Activated gamma-delta T cell (primary cell): ENCODE measurements at places on chromosomes 16 and 17.
A peak's percentile ranks its signal among the peaks of the same experiment; 100 is the strongest.

- DNase-seq = no peak
Measured at GRCh38 chr16:87216148-87216840, 100.9 kb downstream of the C16orf95 start.

DNA sequence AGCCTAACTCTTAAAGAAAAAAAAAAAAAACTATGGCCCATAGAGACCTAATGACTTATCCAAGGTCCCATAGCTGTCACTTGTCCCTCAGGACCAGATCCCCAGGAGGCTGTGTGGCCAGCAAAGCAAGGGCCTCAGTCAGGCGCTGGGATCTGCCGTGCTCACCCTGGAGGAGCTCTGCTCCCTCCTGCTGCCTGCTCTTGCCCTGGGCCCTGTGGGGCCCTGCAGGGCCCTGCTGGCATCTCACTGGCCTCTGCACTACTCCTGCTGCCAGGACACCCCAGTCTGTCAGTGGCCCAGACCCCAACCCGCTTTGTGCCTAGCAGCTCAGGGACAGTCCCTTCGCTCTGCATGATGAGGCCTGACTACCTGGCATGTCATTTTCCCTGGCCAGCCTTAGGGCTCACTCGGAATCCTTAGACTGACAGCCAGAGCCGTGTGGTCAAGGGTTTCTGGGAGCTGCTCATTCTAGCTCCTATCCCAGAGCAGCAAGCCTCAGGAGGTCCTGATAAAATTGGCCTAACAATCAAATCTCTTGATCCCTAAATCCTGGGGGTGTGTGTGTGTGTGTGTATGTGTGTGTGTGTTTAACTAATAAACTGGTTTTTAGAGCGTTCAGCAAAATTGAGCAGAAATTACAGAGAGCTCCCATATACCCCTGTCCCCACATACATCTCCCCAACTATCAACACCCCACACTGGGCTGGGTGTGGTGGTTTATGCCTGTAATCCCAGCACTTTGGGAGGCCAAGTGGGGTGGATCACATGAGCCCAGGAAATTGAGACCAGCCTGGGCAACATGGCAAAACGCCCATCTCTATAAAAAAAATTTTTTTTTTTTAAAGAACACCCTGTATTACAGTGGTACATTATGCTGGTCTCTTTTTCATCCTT lies 21.7 kb downstream of the KATNIP start:
- no peak for DNase-seq

DNA sequence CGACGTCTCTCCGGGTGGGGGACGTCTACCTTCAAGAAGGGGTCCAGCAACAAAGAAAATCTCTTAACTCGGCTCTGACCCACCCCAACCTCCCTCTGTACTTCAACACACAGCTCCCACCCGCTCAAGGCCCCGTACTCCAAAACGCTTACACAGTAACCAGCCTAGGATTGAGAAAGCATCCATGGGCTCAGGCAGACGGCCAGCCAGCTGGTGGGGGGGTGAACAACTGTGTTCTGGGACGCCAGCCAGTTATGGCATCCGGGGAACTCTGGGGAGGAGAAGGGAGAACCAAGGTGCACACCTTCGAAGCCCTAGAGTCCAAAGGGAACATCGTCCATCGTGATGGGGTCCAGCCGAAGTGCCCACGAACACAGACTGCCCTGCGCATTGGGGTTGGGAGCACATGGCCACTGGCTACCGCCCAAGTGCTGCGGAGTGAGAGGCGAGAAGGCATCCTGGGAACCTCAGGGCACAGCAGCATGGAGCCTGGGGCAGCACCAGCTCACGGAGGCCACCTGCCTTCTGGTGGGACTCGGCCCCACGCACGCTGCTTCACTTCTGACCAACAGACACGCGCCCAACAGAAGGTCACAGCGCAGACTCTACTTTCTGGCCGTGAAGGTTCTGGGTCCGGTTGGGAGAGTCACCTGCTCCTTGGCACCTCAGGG lies 14.3 kb downstream of the SLC16A3 start:
- DNase-seq = no peak

- DNase-seq = no peak
Measured at GRCh38 chr17:49146620-49147306, 14.2 kb downstream of the B4GALNT2 start.

DNA sequence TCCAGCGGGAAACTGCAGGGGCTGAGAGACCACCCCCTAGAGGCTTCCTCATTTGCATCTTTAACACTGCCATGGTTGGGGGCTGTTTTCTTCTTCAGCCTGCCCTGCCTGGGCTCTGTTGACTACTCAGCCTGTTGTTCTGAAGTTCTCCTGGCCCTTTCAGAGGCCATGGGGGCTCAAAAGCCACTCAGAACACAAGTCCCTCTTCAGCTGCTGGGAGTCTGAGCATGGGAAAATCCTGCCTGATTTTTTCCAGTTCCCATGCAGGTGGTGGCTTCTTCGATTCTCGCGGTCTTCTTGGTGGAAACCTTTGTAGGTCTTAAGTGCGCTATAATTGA lies 36.3 kb downstream of the PLCG2 start:
- DNase-seq = no peak

DNA sequence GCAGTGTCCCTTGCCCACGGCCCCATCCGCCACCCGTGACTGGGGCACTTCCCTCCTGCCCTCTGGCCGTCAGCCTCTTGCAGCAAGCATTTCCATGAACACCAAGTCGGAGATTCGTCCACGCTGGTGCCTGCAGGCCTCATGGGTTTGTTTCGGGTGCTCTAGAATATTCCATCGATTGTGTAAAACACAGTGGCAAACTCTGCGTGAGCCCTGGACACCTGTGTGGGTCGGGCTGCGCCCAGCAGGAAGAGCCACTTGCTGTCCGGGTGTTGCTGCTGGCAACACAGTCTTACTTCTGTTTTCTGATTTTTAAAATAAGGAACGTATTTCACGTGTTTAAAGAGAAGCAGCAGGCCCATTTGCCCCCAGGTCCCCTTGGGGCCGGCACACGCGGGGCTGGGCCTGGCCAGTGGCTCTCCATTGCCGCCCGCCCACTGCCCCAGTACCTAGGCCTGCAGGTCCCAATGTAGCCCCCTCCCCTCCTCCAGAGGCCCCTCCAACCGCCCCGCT lies 10.0 kb downstream of the CYBC1 start:
- no peak for DNase-seq

- DNase-seq = no peak
Measured at GRCh38 chr17:75442168-75443103, 14.0 kb upstream of the TMEM94 start.

DNA sequence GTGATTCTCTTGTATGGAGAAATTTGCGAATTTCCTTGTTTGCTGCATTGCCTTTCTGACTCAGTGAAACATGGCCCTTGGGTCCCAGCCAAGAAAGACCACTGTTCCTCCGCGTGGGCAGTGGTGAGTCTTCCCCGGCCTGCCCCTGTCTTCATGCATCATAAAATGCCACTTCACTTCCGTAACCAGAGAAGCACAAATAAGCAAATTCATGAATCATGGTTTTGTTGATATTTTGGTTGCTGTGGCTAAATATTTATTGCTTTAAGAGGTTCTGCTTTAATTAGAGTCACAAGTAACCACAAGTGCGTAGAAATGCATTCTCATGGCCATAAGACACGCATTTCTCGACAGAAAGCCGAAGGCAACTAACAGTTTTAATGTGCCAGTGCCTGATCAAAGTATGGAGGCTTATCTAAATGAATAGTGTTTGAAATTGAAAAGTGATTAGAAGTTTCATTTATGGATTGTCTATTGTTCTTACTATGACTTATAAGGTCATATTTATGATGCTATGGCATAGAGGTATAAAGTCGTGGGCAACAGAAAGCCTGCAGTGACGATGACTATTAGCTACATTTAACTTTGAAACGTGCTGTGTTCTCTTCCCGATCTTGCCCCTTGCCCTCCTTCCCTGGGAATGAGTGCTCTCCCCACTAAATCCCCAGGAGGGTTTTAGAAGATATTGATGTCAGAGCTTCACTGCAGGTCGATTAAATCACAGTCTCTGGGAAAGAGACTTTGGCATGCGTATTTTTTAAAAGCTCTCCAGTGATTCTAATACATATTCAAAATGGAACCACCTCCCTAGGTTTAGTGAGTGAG lies 76.0 kb downstream of the WIPI1 start:
- DNase-seq = no peak

DNA sequence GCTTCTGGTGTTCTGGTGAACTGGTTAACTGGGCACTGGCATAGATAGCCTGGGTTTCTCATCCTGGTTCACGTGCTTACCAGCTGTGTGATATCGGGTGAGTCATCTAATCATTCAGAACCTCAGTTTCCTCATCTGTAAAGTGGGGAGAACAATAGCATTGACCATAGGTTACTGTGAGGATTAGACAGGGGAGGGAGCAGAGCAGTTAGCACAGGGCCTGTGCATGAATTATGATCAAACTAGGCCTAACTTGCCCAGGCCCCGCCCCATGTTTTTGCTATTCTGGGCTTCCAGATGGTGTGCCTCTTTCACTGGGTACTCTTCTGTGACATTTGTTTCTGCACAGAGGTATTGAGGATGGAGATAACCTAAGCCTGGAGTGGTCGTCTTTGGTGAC lies 4.6 kb upstream of the KLHL36 start:
- DNase-seq = no peak

GRCh38 chr17:57305908-57306504 lies 49.7 kb downstream of the MSI2 start:
- no peak for DNase-seq

GRCh38 chr16:84759061-84759460 lies 59.3 kb downstream of the USP10 start:
- no peak for DNase-seq

GRCh38 chr16:57289391-57290257 lies 5.2 kb upstream of the PLLP start:
- DNase-seq = no peak

- no peak for DNase-seq
Measured at GRCh38 chr16:50696575-50697420, 3.4 kb downstream of the NOD2 start.

DNA sequence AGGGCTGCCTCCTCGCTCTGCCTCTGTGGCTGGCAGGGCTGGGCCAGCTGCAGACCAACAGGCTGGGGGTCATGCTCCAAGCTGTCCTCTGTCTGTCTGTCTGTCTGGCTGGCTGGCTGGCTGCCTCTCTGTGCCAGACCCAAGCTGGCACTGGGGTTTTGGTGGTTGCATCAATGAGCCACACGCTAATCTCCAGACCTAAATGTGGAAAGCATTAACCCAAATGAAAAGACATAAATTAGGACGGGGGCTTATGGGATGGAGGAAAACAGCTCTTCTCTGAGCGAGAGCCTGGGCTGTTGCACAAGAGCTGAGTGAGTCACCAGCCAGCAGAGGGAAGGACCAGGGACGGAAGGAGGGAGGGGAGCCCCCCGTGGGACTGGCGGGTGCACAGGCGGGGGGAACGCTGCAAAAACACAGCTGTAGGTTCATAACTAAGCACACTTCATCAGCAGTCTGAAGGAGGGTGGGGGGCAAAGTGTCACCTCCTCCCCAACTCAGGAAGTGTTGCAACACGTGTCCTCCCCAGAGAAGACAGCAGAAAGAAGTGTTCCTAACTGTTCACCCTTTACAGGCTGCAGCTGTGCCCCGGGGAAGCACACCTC lies 83.4 kb downstream of the GAS7 start:
- DNase-seq = peak; percentile 71

DNA sequence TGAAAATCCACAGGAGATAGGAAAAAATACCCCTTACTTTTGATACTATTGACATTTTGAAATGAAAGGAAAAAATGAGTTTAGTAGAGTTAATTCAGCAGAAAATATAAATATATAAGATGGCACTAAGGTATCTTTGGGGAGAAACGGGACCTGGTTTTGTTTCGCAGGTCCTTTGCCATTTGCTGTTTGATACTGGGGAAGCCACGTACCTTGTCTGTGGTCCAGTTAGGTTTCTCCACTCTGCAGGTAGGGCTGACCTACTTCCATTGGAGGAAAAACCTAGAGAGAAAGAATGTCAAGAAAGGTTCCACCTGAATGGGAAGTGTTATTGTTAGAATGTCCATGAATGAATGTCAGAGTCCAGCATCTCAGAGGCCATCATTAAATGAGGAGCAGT lies 48.1 kb downstream of the HLF start:
- no peak for DNase-seq

- DNase-seq = no peak
Measured at GRCh38 chr16:85202631-85203461, 90.6 kb upstream of the CIBAR2 start.

- DNase-seq = no peak
Measured at GRCh38 chr17:41394254-41394996, 3.0 kb downstream of the KRT31 start.

GRCh38 chr17:68776451-68776850 lies 175.3 kb upstream of the FAM20A start:
- DNase-seq = no peak

DNA sequence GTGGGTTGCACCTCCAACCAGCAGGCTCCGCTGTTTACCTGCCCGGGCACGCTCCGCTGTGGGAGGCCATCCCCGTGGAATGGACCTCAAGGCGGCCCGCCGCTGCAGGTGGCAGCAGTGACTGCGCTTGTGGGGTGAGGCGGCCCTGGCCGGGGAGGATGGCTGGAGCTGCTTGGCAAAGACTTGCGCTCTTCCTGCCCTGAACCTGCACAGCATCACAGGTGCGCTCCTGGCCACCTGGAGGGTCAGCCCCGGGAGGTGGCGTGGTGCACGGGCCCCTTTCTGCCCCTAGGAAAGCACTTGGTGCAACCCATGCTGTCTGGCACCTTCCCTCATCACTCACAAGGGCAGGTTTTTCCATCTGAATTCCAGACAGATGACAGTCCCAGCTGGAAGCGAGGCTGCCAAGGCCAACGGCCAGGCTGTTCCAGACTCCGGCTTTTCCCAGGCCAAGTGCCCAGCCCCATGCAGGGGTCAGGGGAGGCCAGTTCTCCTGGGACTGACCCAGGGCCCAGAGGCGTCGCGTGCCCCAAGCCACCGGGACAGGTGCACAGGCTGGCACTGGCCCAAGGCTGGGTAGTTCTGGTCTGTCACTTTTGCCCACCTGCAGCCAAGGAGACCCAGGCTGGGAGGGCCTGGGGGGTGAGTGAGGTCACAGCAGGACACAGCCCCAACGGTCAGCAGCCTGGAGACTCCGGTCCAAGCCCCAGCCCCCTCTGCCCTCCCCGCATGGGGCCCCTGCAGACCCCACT lies 13.3 kb downstream of the UTS2R start:
- DNase-seq = no peak

GRCh38 chr16:58012481-58012880 lies 11.3 kb downstream of the USB1 start:
- no peak for DNase-seq

GRCh38 chr16:87628940-87629339 lies 26.6 kb downstream of the JPH3 start:
- no peak for DNase-seq
